CD4-positive, alpha-beta T cell treated with Interleukin-6 for 4 hours (primary cell): ENCODE measurements at places on chromosomes 7 and 10.

DNA sequence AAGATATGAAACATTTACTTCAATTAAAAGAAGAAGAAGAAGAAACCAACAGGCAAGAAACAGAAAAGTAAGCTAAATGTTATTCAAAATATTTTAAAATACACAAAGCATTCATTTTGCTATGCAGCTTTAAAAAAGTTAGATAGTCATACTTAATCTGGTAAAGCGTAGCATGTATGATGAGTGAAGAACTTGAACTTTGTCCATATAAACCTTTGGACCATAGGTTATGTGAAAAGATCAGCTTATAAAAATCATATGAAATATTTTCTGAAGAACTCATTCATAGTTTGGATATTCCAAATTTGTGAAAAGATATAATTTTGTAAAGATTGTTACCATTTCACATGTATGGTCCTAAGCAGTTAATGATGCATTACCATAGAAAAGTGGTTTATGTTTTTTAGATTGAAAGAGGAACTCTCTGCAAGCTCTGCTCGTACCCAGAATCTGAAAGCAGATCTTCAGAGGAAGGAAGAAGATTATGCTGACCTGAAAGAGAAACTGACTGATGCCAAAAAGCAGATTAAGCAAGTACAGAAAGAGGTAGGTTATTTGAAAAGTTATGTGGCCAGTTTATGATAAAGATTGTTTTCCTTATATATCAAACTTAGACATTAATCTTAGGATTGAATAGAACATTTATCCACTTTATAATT is 37.3 kb downstream of the KIF20B start:
- DNase-seq: no peak

- DNase-seq: no peak
These were observed 73.2 kb downstream of the AASS start for GRCh38 chr7:122070834-122071233.

DNA sequence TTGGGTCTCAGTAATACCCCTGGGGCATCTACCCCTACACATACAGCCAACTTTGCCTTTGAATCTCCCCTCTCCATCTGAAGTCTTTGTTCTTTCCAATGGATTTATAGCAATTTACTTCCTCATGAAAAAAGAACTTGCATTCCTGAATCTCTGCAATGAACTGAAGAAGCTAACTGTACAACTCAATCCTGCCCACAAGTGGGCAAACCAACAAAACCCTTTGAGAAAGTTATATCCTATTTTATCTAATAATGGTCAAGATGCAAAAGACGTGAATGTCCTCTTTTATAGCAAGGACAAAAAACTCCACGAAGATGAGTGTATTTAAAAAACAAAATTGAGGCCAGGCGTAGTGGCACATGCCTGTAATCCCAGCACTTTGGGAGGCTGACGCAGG is 991.3 kb downstream of the LRMDA start:
- no peak for DNase-seq

GRCh38 chr10:68052463-68052862 is 22.6 kb downstream of the HERC4 start:
- no peak for DNase-seq

GRCh38 chr7:2312267-2312929 is 1.8 kb downstream of the SNX8 start:
- no peak for DNase-seq

DNA sequence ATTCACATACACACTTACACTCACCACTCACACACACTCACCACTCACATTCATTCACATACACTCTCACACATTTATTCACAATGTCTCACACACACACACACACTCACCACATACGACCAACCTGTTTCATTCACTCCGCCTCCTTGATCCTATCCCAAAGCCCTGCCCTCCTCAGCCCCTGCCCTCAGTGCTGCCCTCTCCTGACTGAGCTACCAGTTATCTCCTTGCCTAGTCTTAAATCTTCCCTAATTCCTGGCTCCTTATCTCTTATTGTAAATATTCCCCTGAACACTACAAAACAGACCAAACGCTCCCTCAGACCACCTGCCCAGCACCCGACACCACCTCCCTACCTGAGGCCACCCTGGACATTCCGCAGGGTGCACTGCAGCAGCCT is 26.1 kb upstream of the C10orf120 start:
- DNase-seq: no peak

GRCh38 chr7:42915356-42915755 is 3.5 kb upstream of the C7orf25 start:
- DNase-seq: no peak

- no peak for DNase-seq
These were observed 29.6 kb downstream of the INPP5F start for GRCh38 chr10:119755446-119755845.

DNA sequence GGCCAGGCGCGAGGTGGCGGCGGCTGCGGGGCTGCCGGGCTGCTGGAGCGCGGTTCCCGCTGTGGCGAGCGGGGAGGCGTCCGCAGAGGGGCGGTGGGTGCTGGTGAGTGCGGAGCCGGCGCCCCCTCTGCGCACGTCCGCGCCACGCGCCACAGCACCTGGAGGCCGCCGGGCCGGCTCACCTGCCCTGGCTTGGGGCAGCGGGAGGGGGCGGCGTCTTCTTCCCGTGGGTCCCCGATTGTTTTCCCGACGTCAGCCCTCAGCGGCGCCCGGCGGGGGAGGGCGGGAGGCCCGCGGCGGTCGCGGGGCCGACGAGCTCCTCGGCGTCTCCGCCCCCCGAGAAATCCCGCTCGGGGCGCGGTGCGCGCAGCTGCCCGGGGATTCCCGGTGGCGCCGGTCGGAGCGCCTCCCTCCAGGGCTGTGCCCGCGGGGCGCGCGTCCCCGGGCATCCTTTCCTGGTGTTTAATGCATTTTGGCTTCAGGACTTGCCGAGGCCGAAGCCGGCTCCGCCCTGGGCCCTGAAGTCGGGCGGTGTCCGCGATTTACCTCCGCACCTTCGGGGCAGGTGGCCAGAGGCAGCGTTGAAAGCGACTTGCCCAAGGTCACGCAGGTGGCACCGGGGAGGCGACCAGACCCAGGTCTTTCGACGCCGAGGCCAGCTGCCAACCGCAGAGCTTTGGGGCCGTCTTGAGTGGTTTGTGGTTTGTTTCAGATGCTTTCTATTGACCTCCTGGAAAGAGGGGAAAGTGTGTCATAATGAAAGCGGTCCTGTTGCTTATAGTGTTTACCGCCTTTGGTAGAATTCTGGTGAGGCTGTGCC is 561 bp downstream of the PLEKHA1 start:
- peak; percentile 67 for DNase-seq

DNA sequence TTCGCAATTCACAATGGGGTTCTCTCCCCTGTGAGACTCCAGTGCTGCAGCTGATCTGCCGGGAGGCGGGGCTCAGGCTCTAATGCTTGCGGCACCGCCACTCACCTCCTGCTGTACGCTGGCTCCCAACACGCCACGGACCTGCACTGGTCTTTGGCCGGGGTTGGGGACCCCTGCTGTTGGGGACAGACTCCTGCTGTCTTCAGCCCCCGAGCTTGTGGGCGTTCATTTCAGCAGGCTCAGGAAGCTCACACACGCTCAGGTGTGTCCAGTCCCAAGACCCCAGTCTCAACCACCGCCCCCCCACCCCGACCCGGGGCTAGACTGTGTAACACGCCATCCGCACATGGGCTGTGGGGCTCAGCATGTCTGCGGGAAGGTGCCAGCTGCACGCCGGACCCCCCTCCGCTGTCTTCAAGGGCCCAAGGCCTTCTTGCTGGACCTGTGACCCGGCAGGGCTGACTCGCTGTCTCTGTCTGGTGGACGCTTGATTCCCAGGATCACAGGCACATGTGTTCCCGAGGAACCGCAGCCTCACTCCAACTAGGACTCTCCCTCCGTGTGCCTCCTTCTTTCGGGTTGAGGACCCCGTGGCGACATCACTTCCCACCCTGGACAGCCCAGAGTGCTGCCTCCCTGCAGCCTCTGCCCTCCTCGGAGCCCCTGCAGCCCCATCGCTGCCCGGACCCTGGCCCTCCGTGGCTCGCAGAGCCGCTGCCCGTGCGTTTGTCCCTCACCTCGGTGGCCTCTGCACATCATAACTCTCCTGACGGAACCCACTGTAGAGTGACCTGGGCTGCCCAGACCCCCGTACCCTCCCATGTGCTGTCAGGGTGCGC is 106.4 kb downstream of the DNAJB6 start:
- DNase-seq: no peak

- no peak for DNase-seq
These were observed 151.3 kb upstream of the KMT2E start for GRCh38 chr7:104862719-104863118.

GRCh38 chr7:66720561-66720960 is 20.0 kb upstream of the RABGEF1 start:
- no peak for DNase-seq

GRCh38 chr7:94396596-94396995 is 1.9 kb downstream of the COL1A2 start:
- no peak for DNase-seq

DNA sequence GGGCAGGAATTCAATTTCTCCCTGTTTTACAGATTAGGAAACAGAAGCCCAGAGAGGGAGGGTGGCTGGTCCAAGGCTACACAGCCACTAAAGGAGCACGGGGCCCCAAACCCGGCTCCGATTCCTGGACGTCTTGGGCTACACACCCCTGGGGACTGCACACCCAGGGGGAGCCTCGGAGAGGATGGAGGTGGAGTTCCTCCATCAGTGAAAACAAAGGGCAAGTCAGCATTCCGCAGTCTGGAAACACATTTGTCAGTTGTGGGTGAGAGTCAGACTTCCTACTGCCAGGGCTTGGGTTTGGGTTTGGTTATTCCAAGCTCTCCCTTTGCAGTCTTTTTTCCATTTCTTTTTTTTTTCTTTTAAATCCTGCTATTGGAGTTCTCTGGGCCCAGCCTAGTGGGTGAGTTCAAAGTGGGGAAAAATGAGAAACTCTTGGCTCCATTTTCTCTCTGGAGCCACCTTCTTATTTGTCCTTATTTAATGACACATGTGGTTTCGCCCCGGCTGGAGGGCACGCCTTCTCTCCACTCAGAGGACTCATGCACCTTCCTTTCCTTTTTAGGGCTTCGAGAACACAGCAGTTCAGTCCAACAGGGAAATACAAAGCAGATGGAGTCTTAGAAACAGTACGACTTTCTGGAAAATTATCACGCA is 59.9 kb upstream of the AQP1 start:
- no peak for DNase-seq
